ENCODE measurements at places on chromosomes 12 and 14.
A peak's percentile ranks its signal among the peaks of the same experiment; 100 is the strongest.

GRCh38 chr14:34013721-34014060 is 62.8 kb upstream of the EGLN3 start:
- DNase-seq: no peak

DNA sequence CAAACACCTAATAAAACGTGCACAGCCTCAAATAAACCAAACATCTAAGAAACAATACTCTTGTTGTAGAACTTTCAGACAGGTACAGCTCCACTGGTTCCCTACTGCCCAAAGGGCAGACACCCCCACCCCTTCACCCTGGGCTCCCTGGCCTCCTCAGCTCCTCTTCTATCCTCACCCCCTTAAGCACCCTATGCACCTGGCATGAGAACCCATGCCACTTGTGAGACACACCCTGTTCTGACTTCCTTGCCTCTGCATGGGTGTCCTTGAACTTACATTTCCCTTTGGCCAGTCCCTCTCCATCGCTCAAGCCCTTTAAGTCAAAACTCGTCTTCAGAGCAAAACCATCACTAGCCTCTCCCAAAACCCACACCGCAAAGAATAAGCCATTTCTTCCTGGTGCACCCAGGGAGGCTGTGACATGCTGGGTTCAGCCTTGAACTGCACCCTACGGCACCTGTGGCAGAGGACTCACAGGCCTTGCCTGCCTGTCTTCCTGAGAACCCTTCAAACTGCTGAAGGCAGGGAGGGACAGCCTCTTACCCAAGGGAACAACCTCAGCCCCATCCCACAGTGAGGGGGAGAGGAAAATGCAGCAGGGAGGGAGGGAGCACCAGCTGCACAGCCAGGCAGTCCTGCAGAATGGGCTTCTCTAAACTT is 12.6 kb upstream of the ACTR6 start:
- DNase-seq: no peak

- peak; percentile 4 for DNase-seq
Measured at GRCh38 chr12:57106021-57106708, 5.0 kb downstream of the STAT6 start.

- DNase-seq: no peak
Measured at GRCh38 chr14:95488376-95489213, 27.9 kb downstream of the SYNE3 start.

DNA sequence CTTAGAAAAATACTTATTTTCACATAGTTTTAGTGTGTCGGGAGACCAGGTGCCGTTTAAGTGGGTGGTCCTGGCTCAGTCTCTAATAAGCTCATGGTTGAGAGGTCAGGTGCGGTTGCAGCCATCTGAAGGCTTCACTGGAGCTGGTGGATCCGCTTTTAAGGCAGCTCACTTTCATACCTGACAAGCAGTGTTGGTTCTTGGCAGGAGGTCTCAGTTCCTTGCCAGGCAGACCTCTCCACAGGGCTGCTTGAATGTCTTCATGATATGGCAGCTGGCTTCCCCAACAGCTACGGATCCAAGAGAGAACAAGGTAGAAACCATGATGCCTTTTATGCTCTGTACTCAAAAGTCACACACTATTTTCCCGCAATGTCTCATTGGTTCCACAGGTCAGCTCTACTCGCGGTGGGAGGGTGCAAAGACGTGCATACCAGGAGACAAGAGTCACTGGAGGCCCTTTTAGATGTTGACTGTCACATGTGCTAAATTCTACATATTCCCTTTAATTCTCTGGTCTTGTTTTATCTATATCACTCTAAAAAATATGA is 8.0 kb upstream of the ZDHHC17 start:
- DNase-seq: no peak

DNA sequence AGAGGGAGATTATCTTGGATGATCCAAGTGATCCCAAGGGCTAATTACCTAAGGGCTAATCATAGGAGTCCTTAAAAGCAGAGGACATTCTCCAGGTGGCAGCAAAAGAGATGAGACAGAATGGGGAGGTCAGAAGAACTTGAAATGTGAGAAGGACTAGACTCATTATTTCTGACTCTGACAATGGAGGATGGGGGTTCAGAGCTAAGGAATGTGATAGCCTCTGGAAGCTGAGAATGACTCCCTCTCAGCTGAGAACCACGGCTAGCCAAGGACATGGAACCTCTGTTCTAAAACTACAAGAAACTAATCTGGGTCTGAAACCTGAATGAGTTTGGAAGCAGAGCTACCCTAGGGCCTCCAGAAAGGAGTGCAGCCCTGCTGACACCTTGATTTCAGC is 35.6 kb upstream of the ANKS1B start:
- no peak for DNase-seq

DNA sequence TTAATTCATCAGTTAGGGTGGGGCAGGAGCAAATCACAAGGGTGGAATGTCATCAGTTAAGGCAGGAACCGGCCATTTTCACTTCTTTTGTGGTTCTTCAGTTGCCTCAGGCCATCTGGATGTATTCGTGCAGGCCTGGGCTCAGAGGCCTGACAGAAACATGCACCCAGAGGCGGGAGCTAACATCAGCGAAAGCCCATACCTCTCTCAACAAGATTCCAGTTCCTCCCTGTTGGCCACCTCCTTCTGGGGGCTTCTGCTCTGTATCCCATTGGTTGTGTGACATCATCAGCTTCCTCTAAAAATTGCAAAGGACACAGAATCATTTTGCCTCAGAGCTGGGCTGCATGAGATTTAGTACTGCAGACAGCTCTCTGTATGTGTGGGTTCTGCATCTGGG is 134.3 kb downstream of the ZNF664 start:
- no peak for DNase-seq

DNA sequence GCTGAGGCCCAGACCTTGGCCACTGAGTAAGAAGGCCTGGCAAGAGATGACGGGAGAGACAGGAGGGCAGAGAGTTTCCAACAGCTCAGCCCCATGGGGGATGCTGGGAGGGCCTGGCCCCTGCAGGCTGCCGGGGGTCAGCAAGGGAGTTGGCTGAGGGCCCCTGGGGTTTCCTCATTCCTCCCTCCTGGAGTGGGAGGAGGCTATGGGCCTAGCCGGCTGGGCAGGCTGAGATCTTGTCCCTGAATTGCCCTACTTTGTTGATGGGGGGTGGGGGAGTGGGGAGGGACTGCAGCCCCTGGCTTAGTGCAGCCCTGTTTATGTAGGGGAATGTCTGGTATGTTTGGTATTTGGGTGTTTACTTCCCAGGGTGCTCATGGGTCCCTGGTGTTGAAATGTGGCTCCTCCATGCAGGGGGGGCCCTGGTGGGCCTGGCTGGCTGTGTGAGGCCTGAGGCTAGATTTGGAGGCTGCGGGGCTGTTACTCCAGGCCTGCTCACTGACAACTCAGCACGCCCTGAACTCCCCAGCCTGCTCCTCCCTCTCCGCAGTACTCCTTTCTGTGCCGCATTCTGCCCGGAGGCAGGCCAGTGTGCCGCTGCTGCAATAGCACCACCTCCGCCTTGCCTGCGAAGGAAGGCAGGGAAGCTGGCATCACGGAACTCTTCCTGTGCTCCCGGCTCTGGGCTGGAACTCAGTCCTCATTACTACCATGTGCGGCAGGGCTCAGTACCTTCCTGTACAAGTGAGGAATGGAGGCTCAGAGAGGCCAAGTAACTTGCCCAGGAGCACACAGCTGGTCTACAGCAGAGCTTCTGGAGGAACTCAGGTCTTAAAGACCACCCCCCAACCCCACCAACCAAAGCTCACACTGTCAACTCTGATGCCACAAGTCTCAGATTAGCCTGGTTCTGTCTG is 25.3 kb downstream of the JDP2 start:
- no peak for DNase-seq

DNA sequence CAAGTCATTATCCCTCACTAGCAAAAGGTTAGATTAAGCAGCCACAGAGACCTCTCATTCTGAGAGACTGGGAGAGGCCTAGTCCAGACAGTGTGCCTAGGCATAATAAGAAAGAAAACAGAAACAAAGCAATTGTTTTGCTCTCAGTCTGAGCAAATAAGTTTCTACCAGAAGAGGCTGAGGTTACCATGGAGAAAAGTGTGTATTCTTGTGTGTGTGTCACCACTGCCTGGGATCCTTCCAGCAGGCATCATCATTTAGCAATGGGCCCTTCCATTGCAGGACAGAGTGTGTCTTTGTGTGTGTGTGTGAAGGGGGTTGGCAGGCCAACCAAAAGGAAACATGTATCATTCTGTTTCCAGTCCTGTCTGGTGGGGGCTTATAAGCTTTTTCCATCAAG is 3.7 kb downstream of the EFS start:
- no peak for DNase-seq

GRCh38 chr12:129607301-129607700 is 296.5 kb downstream of the TMEM132D start:
- no peak for DNase-seq

GRCh38 chr12:49220972-49221371 is 32.1 kb upstream of the TUBA1A start:
- no peak for DNase-seq

- DNase-seq: peak; percentile 68
Measured at GRCh38 chr14:83300476-83301064, 1766.9 kb upstream of the SEL1L start.

DNA sequence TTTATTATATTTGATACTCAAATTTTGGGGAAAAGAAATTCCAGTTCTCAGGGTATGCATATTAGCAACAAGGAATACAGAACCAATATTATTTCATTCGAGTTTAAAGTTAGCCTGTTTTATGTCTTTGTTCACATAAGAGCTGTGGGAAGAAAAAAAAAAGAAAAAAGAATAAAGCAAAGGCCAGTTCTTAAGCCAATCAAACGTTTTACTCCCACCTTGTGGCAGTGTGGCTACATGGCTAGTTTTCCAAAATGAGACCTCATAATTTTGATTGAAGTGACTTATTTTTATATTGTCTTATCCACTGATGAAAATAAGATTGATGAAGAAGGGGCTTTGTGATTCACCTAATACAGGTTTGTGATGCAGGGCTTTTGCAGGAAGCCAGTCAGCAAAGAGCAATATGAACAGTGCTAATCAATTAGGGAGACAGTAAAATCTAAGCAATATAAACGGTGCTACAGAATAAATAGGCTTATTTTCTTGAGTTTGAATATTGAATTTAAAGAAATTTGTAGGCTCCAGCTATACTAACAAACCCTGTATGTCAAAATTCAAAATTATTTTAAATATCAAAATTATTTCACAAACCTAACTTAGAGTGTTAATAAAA is 624.1 kb upstream of the FOXG1 start:
- DNase-seq: peak; percentile 75

DNA sequence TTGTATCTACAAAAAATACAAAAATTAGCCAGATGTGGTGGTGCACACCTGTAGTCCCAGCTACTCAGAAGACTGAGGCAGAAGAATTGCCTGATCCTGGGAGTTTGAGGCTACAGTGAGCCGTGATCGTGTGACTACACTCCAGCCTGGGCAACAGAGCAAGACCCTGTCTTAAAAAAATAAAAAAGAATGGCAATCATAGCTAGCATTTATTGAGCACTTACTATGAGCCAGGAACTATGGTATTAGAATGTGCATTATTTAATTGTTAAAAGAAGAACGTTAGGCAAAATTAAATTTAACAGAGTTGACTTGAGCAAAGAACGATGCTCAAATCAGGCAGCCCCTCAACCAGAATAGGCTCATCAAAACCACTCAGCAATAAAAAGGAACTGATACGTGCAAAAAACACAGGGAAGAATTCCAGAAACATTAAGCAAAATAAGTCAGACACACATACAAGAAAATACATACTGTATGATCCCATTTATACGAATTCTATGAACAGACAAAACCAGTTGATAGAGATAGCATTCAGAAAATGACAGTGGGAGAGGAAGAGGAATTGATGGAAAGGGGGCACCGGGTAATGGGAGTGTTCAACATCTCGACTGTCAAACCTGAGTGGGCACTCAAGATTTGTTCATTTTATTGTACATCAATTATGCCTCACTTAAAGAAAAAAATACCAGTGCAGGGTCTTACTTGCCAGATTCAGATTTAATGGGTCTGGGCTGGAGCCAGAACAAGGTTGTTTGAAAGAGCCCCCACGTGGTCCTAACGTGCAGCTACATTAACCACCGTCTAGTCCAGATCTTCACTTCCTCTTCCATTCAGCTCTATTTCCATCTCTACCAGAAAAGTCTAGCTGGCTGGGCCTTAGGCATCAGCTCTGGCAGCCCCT is 8.0 kb downstream of the SCNN1A start:
- DNase-seq: no peak

DNA sequence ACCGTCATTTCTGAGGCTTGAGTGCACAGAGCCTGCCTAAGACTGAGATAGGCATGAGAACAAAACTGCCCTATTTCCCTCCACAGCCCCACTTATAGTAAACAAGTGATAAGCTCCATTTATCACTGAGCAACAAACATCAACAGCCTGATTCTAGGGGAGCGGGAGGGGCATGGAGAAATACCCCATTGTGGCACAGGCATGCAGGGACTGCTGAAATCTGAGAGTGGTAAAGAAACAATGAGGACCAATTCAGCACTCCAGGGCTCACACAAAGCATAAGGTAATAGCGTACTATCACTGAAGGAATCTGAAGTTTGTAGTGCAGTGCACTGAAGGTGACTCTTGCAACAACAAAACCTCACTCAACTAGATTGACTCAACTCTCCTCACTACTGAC is 186.7 kb downstream of the ANO2 start:
- DNase-seq: no peak

GRCh38 chr12:43973993-43974392 is 138.1 kb downstream of the TMEM117 start:
- DNase-seq: no peak

DNA sequence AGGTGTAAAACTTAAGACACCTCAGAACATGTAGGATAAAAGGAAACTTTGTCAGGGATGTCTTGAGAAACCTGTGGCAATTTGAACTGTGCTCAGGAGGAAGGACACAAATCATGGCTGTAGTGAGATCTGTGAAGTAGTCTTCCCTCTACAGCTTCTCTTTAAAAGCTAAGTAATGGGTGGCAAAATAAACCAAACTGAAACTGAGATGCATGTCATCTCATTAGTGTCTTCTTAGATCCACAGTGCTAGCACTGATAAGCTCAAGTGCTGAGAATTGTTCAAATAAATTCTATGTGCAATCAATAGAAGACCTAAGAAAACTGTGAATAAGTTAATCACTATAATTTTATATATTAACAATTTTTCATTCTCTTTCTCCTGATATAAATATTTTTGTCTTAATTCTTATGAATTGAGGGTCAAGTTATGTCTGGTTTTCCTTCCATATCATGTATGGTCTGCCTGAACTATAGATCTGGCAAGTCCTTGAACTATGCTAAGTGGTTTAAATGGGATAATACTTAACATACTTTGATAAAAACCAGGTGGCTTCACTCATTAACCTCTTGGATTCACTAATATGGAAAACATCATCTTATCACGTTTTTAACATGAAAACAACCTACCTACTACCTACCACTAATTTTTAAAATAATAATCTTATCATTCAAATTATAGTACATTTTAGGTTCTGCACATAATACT is 27.2 kb downstream of the SYT1 start:
- DNase-seq: no peak

DNA sequence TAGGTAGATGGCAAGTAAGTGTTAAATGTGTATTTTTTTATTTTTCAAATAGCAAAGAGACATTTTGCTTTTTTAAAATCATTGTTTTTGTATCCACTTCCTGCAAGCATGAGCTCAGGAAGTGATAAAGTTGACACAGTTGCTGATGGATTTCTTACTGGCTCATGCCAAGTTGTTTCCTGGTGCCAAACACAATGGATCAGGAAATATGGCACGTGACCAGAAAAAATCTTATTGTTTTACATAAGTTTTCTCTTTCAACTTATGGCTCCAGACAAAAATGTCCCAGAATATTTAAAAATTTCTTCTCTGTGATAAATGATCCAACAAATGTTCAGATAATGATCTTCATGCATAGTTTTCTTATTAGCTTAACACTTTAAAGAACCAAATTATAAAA is 1279.1 kb upstream of the FLRT2 start:
- no peak for DNase-seq

GRCh38 chr12:131464081-131464480 is 246.8 kb upstream of the SFSWAP start:
- no peak for DNase-seq
